Non-pigmented ciliary epithelial cell (primary cell): ENCODE measurements at places on chromosomes 6 and 20.

DNA sequence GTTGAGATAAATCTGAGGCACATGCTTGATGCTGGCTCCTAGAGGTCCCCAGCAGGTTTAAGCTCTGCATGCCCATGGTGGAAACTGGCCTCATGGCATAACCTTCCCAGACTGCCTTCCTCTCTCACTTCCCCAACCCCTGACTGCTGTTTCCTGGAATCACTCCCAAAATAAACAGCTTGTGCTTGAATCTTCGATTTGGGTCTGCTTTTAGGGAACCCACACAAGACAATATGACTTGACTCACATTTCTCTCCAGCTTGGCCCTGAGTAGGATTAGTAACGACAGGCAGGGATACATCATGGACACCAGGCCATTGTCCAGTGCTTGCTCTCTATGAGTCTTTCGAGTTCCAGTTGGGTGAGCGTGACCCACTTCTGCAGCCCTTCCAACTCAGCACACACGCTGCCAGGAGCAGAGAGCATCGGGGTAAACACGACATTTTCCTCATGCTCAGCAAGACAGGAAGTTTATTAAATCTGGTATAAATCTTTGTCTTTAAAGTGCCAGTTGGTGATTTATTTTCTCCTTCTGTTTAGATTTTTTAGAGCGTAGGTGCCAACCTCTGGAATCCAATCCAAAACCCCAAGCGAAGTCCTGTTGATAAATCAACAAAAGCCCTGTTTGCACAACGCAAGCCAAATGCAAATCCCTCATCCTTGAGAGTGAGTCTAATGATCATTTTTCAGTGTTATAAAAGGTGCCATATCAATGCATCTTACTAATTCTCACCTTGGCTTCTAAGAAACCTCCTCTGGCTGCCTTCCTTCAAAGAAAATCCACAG is 135.0 kb downstream of the FOXA2 start:
- no peak for DNase-seq

DNA sequence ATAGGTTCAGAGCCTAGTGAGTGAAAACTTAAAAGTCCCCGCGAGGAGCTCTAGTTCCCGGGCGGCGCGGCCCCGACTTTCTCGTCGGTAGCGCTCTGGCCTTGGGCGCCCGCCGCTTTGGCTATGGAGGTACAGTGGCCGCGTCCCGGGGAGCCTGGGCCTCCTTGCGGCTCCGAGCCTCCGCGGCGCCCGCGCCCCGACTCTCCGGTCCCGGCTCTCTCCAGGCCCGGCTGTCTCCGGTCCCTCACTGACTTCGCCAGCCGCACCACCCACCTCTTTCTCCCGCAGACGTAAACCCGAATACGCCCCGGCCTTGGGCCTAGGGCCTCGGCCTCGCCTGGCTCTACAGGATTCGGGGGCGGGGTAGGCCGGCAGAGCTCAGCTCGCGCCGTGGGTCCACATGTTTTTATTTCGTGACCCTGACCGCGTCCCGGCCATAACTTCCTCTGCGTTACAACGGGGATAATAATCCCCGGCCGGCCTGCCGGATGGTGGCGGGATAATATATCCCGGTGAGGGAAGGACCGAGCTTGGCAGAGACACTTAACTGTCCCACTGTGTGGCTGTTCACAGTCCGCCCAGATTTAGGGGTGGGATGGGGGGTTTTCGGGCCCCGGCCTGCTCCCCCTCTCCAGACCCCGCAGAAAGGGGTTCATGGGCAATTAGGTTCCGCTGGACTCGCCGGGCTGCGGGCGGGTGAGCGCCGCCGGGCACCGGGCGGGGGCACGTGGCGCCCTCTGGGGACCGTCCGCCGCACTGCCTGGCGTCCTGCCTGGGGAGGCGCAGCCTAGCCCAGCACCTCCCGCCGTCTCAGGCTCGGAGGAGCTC is 10.0 kb upstream of the TBX18 start:
- DNase-seq = no peak

DNA sequence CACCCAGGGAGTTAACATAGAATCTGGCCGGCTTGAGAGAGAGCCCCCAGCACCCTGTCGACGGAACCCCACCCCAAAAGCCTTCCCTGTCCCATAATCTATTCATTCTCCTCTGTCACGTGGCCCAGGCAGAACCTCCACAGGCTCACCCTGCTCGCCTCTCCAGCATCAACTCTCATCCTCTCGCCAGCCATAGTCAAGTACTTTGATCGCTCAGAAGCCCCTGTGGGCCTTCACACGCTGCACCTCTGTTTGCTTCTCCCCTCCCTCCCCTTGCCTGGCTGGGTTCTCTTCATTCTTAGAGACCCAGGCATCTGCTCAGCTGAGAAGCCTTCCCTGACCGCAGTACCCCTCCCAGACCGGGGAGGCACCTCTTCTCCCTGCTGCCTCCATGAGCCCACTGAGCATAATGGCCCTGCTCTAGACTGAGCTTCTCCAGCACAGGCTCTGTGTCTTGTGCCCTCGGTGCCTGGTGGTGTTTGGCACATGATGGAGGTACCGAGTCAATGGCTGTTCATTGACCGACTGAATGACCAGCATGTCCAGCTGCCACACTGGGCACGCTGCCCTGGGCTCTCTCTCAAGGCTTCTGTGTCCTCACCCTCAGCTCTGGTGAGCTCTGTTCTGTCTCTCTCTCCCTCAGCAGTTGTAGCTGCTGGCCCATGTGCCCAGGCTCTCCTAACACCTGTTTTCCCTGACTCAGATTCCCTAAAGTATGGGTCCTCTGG is 33.7 kb downstream of the PKIG start:
- DNase-seq = no peak

GRCh38 chr20:1278993-1279392 is 12.9 kb downstream of the SNPH start:
- no peak for DNase-seq

DNA sequence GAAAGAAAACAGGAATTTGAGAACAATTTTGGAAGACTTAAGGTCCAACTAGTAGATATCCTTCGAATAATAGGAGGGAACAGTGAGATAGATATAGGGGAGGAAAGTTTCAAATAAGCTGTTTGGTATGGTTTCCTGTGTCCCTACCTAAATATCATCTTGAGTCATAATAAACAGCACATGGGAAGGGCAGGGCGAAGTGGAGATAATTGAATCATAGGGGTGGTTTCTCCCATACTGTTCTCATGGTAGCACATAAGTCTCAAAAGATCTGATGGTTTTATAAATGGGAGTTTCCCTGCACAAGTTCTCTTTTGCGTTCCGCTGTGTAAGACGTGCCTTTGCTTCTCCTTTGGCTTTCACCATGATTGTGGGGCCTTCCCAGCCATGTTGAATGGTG is 39.5 kb upstream of the ENPP5 start:
- no peak for DNase-seq

GRCh38 chr20:37381621-37382471 is 35.9 kb downstream of the SRC start:
- DNase-seq = no peak

- DNase-seq = no peak
Measured at GRCh38 chr20:51029963-51030920, 7.3 kb upstream of the KCNG1 start.

DNA sequence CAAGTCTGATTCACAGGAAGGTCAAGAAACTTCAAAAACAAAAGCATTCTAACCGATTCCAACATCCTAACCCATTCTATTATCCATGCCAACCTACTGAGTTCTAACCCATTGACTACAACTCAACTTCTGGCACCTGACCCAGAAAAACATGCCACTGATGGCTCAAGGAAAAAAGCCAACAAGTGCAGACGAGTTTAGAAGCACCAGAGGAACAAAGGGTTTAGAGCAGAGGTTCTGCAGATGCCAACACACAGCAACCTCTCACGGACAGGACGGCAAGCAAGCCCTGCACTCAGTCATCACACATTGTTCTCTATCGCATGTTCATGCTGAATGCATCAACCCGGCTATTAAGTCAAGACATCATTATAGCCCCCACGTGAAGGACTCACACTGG is 25.2 kb upstream of the MC3R start:
- no peak for DNase-seq

GRCh38 chr6:103908898-103909297 is 950.8 kb downstream of the HACE1 start:
- no peak for DNase-seq

DNA sequence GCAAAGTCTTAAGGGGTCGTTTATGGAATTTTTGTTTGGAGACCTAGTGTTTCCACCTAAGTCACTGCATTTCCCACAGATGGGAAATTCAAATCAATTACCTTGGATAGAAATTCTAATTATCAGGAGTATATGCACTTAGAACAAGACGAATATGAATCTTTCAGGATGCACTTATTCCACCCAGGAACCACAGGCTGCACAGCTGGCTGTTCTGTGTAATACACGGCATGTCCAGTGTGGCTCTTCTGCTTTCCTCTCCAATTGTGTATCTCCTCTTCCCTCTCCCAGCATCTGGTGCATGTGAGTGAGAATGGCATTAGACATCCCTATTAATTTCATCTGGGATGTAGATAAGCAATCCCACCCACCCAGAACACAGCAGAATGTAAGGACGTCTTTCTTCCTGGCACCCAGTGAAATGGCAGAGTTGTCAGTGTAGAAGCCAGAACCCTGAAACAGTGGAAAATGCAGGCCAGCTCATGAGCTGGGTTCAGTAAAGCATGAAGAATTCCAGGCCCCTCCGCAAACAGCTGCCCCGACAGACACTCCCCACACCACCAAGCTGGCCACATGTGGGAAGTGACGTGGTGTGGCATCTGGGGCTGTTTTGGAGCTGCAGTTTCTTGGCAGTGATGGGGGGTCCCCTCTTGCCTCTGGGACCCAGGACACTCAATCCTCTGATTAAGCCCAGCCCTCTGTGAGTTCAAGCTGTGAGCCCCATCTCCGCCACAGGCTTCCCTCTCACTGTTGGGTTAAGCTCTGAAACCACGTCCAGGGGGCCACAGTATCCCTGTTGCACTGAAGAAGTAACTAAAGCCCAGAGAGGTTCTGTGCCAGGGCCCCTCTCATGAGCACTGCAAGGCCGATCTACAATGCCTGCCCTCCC is 180.1 kb upstream of the CST7 start:
- DNase-seq = no peak

DNA sequence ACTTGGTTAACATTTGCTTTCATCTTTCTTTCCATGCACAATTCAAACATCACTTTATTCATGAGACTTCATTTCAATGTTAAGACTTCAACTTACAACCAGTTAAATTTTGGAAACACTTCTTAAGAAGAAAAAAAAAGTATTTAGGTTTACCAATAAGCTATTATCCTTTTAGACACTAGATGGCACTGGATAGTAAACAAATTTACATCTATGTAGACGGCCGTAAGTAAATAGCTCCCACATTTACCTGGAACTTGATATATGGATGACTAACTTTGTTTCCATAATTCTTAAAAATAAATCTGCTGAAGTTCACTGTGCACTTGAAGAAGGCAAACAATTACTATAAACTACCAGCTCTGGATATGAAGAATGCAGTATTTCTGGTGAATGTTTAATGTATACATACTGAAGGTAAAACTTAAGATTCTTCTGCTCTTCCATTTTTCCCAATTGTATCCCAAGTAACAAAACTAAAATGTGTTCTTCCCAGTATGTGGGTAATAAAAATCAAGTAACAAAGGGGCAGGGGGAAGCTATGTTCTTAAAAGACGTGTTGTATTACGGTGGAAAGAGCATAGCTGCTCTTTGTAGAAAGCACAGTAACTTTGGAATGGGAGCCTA is 130.6 kb upstream of the C6orf118 start:
- DNase-seq = peak; percentile 28

DNA sequence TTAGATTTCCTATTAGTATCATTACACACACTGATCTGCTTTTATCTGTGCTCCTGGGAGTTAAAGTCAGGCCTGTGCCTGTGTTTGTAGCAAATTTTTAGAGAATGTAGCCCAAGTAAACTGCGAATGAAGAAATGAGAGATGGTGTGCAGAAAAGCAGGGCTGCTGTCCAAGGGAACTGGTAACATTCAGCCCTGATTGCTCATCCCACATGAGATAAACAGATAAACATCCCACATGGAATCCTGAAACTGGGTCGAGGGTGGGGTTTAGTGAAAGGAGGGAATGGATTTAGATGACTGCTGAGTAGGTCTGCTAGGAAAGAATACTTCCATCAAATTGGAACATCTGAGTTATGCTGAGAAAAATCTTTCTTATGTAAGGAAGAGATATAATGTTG is 69.1 kb downstream of the GRIK2 start:
- DNase-seq = no peak

DNA sequence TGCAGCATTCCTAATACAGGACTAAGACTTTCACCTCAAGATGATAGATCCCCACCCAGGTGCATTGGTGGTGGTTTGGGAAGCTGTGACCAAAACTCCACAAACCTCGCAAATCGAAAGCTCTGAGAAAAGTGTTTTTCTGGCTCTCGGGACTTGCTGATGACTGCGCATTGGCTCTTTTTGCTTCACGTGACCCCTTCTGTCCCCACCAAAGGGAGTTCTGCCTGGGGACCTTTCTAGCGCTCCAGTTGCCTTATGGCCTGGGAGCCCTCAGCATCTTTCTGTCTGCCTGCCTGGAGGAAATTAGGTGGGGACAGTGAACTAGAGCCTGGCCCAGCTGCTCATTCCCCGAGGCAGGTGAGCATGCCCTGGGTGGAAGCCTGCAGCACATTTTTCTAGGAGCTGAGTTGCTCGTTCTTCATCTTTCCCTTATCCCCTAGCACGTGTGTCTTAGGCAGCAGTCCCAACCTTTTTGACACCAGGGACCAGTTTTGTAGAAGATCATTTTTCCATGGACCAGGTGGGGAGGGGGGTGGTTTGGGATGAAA is 90.2 kb downstream of the TXNDC5 start:
- DNase-seq = no peak

DNA sequence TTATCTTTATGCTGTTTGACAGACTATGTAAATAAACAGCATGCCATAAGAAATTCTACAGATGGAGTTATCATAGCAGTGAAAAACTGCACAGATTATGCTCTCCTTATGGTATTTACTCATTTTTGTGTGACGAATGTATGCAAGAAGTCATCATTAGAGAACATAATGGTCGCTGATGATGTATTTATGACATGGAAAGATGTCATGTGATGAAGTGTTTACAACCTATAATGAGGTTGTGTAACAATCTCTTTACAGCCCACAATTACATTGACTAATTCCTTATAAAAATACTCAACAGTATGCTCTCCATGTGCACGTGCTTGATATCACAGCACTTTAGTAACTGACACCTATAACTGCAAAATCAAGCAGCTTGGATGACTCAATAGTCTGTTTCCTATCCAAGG is 192.4 kb downstream of the BMP2 start:
- DNase-seq = peak; percentile 31

GRCh38 chr6:43246301-43247113 is 3.2 kb downstream of the TTBK1 start:
- no peak for DNase-seq

DNA sequence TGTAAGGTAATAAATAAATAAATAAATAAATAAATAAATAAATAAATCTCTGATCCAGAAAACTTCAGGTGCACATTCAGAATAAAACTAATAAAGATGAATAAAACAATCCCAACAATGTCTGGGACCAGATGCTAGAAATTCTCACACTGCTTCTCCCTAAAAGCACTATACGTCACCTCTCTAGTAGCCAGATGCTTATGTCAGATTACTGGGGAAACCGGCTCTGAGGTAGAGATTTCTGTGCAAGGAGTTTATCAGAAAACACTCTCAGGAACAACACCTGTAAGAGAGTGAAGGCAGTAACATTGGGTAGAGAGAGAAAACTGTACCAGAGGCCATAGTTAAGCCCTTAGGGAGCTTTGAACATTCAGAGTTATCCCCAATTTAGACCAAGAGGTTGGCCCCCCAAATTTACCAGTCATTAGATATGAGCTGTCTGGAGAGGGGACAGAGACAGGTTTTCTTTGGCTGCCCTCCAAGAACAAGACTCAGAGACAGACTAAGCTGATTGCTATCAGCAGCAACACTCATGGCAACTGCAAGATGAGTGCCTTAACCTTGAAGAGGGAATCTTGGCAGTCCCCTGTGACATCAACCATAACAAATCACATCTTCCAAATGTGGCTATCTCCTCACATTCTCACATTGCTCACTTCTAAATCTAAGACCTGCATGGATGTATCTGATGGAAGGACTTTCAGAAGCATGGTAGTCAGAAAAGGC is 151.2 kb upstream of the BMP5 start:
- no peak for DNase-seq
